A549 treated with dexamethasone at 1 μM for 4 hours (cell line): ENCODE measurements at places on chromosomes 1 and 21. TPM values are rescaled to one million over a fixed set of nuclear protein-coding genes. Genes with fewer than 3 reads are reported as not detected.

Gene MAB21L3
- total RNA-seq: 0.02 TPM in 1 of 5 replicates, not detected in the others

Gene TTLL7
- total RNA-seq: 2.1 to 3.8 TPM (median 3.6 TPM) in 5 replicates

Gene TLR5
- 0.12 to 0.29 TPM (median 0.25 TPM) in 5 replicates for total RNA-seq

Gene GBP1
- total RNA-seq: 0.07 to 0.21 TPM (median 0.10 TPM) in 5 replicates

Gene SORT1
- 4.4 to 5.4 TPM (median 5.1 TPM) in 5 replicates for total RNA-seq

Gene AKR7A2
- 33.7 to 49.7 TPM (median 48.5 TPM) in 5 replicates for total RNA-seq

Gene OR2L2
- total RNA-seq: 0.02 TPM in 1 of 5 replicates, not detected in the others

Gene ZBTB21
- 4.7 to 7.3 TPM (median 6.3 TPM) in 5 replicates for total RNA-seq

Gene FLVCR1
- total RNA-seq: 10.4 to 20.9 TPM (median 17.8 TPM) in 5 replicates

Gene LCE1D
- not detected in 5 replicates for total RNA-seq

Gene LRRC3
- total RNA-seq: 1.7 to 2.5 TPM (median 2.4 TPM) in 5 replicates

Gene GABRD
- 0.39 to 0.74 TPM (median 0.44 TPM) in 5 replicates for total RNA-seq

Gene ADGRL4
- not detected in 5 replicates for total RNA-seq

Gene RAP1GAP
- total RNA-seq: 6.8 to 10.6 TPM (median 10.1 TPM) in 5 replicates

Gene PHTF1
- 10.5 to 14.2 TPM (median 13.6 TPM) in 5 replicates for total RNA-seq

Gene MAP10
- 0.64 to 1.0 TPM (median 0.98 TPM) in 5 replicates for total RNA-seq

Gene NGF
- total RNA-seq: 0.29 to 0.70 TPM (median 0.61 TPM) in 5 replicates

Gene DCST1
- 0.05 to 0.06 TPM (median 0.06 TPM) in 3 of 5 replicates, not detected in the others for total RNA-seq

Gene ITGB2
- 0.56 to 0.94 TPM (median 0.76 TPM) in 5 replicates for total RNA-seq

Gene RHCE
- total RNA-seq: 0.09 TPM in 1 of 5 replicates, not detected in the others

Gene PIGC
- total RNA-seq: 32.8 to 37.8 TPM (median 36.8 TPM) in 5 replicates

Gene LCE3E
- 0.24 to 0.26 TPM in 2 of 5 replicates, not detected in the others for total RNA-seq

Gene CD1E
- not detected in 5 replicates for total RNA-seq

Gene SPRR3
- not detected in 5 replicates for total RNA-seq

Gene BRINP3
- total RNA-seq: not detected in 5 replicates
